Hematopoietic multipotent progenitor cell treated with erythropoietin and hydrocortisone succinate and interleukin-3 and kit ligand, for 6 days (in vitro differentiated cells): ENCODE measurements at places on chromosomes 3 and 15.

DNA sequence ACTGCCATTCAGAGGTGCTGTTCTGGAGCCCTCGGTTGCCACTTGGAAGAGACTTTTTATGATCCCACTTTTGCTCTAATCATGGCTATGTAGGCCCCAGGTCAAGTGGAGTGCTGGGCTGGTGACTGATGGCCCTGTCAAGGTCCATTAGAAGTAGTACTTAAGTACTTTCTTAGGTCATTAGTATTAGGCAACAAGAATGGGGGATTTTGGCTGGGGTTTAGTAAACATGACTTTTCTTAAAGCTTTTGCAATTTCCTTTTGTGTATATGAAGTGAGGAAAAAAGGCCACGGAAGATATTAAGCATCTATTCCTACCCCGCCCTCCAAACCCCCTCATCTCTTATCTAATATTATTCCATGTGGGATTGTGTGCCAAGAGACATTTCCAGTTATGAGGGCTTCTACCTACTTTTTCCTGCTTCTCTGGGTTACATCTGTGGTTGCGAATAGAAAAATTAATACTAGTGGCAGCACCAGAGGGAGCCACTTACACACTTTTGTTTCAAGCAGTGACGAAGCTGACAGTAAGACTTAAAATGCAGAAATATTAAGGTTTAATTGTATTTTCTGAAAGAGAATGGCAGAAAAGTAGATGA is 13.9 kb downstream of the NLGN1 start:
- DNase-seq, result peak; percentile 57

DNA sequence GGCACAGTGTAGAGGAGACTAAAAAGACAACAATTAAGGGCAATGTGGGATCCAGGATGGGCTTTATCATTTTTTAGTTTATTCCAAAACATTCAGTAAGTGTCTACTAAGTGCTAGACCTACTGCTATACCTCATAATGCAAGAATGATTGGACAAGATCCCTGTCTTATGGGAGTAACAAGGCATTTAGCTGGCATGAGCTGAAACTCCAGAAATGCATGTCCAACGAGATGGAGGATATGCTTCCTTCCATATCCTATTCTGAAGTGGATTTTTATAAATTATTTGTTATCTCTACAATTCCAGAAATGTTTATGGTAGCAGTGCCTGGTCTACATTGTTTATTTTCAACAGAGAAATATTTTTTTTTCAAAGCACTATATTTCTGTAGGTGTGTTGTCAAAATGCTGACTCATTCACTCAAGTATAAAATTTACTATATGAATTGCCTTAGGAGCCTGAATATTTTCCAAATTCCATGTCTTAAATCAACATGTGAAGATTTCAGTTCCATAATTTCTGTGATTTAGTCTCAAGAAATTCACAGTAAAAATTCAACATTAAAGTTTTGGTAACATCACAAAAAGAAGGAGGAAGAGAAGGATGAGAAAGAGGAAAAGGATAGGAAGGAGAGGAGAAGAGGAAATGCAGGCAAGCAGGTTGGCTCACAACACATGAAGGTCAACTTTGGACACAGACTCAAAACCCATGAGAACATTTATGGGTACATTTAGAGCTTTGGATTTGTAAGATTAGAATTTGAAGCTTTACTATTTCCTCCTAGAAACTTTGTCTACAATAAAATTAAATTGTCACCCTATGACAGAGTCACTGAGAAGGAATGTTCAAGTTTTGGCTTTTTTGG is 88.6 kb downstream of the P3H2 start:
- no peak for DNase-seq

GRCh38 chr3:28114893-28115292 is 126.5 kb upstream of the CMC1 start:
- no peak for DNase-seq

GRCh38 chr15:91049378-91050127 is 27.2 kb upstream of the VPS33B start:
- DNase-seq, result peak; percentile 90

DNA sequence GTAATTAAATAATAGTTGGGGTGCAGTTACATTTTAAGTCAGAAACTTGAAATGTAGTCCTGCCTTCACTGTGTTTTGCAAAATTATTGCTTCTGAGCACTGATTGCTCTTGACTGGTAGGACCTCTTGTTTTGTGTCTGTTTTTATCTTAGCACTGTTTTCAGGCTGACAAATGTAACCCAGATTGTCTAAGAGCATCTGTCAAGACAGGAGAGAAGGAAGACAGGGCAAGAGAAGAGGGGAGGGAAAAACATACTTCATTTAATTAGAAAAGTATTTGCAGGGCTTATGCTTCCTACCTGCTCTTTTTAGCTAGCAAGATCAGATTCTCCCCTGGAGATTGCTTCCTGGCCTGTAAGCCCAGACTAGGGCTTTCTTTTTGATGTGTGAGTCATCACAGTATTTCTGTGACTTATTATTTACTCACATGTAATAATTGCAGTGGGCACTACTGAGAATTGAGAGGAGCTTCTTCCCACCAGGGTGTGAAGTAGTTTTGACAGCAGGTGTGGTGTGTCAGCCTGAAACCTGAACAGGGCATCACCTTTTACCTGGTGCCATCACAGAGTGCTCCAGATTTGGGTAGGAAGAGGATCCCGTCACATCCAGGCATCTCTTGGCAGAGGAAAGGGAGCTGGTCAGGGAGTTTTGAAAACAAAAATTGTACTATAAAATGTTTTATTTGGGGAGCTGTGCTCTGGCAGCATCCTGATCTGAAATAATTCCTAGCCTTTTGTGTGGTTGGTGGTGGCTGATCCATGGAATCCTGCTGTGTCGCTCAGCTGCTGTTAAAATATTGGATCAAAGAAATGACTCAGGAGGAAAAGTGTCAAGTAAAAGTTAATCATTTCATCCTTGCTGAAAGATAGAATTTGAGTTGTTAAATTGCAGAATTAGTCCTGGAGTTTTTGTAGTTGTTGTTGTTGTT is 98.2 kb downstream of the TMEM108 start:
- DNase-seq, result no peak

DNA sequence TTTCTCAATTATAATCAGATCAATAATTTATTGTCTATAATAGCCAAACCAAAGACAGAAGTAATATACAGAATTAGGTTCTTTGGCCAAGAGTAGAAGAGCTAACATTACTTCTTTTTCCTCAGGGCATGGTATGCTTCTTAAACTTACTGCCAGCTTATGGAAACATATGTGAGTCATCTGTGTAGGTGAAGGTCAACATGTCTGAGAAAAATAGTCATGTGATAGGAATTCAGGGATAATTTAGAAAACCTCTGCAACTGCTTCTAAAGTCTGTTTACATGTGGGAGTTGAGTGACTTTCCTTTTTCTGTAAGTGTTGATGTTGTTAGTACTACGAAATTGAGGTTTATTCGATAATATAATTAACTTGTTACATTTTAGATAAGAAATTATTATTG is 19.2 kb upstream of the MAP6D1 start:
- no peak for DNase-seq
